ENCODE measurements at places on chromosomes 16 and 17.

DNA sequence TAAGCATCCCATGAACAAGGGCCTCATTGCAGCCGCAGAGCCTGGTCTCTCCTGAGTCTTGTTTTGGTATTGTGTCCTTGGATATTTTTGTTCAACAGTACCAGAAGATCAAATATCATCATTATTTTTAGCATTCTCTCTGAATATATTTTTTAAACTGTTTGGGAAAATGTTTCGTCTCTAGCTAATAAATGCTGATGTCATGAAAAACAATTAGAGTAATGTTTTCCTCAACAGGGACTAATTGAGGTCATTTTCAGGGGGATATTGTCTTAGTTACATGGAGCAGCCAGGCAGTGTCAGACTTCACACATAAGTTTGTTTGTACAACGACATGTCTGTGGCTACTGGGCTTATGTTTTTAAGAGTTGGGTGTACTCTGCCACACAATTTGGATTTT lies 805.3 kb upstream of the SOX9 start:
- no peak for DNase-seq

DNA sequence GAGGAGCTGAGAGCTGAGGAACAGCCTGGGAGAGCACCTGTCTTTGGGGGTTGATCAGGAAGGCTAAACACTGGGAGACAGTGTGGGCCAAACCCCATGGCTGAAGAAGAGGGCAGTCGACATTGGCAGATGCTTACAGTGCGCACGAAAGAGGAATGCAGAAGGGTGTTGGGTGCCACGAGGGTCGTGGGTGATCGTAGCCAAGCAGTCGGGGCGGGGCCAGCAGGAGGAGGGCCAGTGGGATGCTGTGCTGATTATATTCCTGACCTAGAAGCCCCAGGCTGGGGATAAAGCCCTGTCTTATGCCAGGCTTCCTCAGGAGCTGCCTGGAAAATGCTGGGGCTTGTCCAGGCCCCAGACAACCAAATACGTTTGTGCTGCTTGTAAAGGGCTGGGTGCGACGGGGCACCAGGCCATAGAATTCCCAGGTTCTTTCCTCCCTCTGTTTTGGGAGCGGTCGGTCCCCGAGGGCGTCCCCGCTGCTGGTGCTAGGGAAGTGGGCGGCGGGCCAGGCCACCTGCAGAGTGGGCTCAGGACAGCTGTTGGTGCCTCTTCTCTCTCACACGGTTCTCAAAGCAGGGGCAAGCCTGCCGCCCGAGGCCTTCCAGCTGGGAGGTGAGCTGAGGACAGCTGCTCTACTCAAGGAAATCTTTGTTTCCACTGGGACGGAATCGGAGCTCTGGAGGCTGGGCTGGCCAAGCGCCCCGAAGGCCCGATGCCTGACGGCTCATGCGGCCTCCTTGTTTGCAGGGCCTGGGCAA lies 10.0 kb downstream of the C1QTNF1 start:
- DNase-seq, result no peak

GRCh38 chr17:8473451-8474192 lies 37.9 kb downstream of the NDEL1 start:
- no peak for DNase-seq

DNA sequence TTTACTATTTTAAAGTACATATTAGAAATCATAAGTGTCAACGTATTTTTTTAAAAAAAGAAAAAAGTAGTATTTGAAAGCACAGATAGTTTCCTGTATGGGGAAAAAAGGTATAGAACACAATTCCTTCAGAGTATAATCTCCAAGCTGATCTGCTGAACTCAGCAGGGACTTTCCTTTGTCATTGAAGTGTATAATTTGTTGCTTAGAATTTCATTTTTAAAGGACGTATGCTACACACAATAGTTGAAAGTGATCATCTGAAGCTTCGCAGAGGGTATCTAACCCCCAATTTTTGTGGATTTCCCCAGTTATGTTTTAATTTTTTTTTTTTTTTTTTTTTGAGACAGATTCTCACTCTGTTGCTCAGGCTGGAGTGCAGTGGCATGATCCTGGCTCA lies 20.2 kb upstream of the MAPT start:
- DNase-seq, result no peak

DNA sequence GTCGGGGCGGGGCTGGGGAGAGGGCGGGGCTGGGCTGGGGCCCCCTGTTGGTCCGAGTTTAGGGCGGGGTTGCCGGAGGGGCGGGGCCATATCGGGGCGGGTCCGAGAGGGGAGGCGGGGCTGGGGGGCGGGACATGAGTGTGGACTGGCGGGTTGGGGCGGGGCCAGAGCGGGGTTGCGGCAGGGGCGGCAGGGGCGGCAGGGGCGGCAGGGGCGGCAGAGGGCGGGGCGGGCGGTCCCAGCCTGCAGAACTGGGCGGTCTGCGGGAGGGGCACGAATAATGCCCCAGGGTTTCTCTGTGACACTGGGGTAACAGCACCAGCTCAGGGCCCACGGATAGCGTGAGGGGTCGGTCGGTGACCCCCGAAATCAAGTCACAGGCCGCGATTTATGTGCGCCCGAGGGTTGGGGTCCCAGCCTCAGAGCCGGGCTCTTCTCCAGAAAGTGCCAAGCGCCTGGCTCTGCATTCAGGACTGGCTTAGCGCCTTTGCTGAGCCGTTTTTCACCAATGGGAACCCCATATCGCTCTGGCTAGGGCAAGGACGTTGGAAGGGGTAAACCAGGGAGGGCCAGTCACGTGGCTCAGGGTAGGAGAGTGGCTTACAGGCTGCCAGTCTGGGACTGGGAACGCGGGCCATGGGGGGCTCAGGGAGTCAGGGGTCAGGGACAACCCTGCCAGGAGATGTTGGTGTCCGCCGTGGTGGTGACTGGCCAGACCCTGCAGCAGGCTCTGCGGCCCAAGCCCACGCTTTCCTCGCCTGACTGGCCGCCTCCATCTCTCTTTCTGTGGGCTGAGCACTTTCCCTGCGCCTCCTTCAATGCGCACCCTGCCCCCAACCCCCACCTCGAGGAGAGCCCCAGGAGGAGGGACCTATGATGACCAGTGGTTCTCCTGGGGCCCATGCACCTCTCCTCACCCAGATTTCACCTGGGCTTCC lies 1.2 kb upstream of the METTL26 start:
- DNase-seq, result peak; percentile 82

DNA sequence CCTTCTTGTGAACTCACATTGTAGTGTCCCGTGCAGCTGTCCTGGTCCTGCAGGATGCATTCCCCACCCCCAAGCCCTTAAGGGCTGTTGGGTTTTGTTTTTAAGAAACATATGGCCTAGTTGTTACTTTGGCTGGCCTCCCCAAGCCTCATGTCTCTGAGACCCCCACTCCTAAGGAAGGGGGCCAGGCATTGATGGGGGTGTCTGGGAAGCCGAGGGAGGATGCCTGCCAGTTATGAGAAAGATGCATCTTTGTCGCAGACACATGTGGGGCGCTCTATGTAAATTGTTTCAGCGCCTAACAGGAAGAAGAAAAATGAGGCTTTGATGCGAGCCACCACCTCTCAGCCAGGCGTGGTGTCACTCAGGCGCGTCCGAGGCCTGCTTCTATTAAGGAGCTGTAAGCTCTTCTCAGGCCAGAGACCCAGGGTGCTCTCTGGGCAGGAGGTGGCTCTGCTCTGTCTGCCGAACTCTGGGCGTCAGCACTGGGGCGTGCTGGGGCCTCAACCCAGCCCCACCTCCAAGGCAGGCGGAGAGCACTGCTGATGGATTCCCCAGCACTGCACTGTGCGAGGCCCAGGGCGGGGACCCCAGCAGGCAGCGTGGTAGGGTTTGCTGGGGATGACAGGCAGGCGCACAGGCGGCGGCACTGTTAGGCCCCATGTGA lies 70.6 kb downstream of the SREBF1 start:
- DNase-seq, result no peak
